ENCODE measurements at places on chromosomes 7 and 10. TPM values are rescaled to one million over a fixed set of nuclear protein-coding genes. Genes with fewer than 3 reads are reported as not detected.

The SUN3 gene
- total RNA-seq = not detected

The ADRB1 gene
- total RNA-seq = 1.5 TPM

- DNase-seq = no peak
Observed at GRCh38 chr7:92177362-92177761, 1.6 kb downstream of the LRRD1 start.

GRCh38 chr7:4835398-4836205 is 26.2 kb downstream of the PAPOLB start:
- no peak for DNase-seq

The CCL24 gene
- 3.4 TPM for total RNA-seq

- no peak for DNase-seq
Observed at GRCh38 chr10:34339816-34340553, 475.1 kb downstream of the PARD3 start.

The TAS2R60 gene
- not detected for total RNA-seq

DNA sequence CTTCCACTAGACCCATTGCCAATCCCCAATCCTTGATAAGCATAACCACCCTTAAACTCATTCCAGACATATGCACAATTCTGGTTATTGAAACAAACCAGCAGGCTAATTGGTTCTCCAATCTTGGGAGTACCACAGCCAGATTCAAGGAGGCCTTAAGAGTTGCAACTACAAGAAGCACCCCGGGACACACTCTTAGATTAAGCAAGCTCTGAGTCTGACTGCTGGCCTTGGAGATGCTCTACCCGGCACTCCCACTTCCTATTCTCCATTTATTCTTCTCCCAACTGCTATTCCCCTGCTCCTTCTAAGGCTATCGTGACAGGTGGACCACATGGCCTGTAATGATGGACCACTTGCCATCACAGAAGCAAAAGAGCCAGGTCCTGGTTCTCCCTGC is 40.3 kb downstream of the CYTH3 start:
- DNase-seq = no peak

- no peak for DNase-seq
Observed at GRCh38 chr7:27958933-27959548, 219.1 kb downstream of the TAX1BP1 start.

The FKBP6 gene
- not detected for total RNA-seq

The PLOD3 gene
- total RNA-seq = 91.8 TPM

DNA sequence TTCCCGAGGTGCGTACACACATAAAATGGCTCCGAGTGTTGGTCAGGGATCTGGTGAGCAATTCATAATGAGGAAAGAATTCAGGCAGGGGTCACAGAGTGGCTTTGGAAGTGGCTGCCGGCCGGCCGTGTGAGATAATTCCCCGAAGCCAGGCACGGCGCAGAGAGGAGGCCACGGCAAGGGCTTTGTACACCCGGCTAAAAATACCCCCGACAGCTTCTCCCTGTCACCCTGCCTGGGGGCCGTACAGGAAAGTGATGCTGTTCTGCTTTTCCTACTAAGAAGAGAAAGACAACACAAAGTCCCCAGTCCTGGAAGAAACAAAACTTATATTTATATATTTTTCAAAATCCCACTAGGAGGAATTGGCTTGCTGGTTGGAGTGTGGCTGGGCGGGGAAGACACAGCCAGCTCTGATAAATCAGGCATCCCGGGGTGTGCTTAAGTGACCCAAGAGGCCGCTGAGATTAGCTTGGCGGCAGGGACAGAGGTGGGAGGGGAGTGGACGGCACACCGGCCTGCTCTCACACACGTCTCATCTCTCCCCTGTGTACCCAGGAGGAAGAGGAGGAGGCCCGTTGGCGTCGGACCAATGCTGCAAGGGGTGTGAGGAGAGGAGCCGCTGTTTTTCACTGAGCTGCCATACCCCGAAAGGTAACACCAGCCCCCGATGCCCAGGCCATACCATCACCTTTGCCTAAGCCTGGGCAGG is 70.5 kb downstream of the ZMIZ1 start:
- DNase-seq = no peak

- DNase-seq = no peak
Observed at GRCh38 chr7:78435355-78435754, 636.8 kb downstream of the PHTF2 start.

- no peak for DNase-seq
Observed at GRCh38 chr10:21638681-21639080, 104.6 kb downstream of the MLLT10 start.

All from mucosa of descending colon (tissue), 3 donors.